ENCODE measurements at places on chromosomes 16 and 17.

GRCh38 chr17:19309701-19310100, 52.8 kb downstream of the B9D1 start:
- no peak for DNase-seq

DNA sequence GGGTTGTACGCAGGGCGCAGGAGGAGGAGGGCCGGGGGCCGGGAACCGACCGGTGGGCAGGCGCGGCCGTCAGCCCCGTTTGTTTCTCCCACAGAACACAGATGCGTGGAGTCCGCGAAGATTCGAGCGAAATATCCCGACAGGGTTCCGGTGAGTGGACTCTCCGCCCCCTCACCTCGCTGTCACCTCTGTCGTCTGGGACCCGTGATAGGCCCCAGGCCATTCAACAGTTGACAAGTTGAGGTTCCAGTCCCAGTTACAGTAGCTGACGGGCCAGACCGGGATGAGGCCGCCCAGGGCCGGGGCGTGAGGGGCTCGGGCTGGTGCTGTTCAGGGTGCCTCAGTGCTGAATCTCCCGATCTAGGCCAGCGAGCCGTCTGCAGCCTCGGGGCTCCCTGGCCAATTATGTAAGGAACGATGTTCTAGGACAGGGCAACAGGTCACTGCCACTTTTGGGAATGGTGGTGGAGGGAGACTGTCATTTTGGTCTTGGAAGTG, 628 bp downstream of the GABARAPL2 start:
- DNase-seq: no peak

- DNase-seq: no peak
These were observed 7.9 kb downstream of the FA2H start for GRCh38 chr16:74766729-74767128.

DNA sequence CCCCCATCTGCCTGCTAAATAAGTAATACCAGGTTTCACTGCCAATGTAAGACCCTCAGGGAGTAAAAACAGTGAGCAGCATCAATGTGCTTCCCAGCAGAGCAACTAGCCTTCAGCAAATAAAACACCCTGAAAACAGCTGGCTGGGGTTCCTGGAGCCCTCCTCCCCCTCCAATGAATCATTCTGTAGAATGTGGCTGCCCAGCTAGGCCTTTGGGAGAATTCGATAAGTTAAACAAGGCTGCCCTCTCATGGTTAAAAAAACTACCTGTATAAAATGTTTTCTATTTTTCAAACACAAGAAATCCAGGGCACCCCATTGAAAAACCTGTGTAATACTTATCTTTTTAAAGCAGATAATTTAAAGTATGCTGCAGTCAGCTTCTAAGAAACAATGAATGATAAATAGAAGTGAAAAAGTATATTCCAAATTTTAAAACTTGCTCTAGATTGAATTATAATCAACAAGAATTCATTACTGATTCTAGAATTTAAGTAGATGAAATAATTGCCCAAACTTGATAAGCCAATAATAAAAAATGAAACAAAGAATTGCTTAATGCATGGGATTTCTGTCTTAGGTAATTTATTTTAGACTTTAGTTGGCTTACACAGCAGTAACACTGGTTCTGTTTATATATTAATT, 9.4 kb upstream of the TOM1L1 start:
- DNase-seq: peak; percentile 83

GRCh38 chr17:1108765-1109605, 70.8 kb downstream of the ABR start:
- DNase-seq: peak; percentile 68

DNA sequence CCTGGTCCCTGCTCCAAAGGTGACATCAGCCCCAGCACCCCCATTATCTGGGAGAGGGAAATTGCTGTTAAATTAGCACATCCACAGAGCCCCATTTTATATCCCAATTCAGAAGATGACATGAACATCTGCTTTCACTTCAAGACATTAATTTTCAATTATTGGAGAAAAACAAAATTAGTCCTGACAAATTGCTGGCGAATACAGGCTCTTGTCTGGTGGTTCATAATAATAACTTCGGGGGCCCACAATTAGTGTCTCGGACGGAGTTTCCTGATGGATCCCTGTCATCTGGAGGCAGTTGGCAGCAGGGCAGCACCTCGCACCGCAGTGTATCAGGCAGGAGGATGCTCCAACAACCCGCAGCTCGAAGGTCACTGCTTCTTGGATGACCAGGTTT, 7.4 kb downstream of the ZNF423 start:
- no peak for DNase-seq

DNA sequence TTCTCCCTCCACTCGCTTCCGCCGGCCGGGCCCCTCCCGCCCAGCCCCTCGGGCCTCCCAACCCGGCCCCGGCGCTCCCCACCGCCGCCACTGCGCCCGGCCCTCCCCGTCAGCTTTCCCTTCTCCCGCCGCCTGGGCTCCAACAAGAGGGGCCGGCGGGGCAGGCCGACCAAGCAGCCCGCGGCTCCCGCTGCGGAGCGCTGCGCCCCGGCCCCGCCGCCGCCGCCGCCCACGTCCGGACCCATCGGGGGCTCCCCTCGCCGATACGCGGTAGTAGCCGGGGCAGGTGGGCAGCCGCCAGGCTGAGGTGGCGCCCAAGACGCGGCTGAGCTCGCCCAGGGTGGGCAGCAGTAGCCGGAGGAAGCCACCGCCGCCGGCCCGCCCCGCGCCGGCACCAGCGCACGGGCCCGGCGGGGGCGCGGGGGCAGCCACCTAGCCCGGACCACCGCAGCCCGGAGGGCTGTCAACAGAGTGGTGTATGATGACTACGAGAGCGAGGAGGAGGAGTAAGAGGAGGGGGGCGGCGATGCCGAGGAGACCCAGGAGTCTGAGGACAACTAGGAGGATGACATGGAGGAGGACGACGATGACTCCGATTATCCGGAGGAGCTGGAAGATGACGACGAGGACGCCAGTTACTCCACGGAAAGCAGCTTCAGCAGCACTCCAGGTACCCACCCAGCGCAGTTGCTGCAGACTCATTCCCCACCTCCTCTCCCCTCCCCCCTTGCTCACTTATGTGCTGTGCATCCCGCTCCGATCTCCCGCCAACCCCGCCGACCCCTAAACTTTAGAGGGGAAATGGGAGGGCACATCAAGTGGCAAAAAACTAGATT, 498 bp downstream of the LRRC37B start:
- DNase-seq: peak; percentile 26

DNA sequence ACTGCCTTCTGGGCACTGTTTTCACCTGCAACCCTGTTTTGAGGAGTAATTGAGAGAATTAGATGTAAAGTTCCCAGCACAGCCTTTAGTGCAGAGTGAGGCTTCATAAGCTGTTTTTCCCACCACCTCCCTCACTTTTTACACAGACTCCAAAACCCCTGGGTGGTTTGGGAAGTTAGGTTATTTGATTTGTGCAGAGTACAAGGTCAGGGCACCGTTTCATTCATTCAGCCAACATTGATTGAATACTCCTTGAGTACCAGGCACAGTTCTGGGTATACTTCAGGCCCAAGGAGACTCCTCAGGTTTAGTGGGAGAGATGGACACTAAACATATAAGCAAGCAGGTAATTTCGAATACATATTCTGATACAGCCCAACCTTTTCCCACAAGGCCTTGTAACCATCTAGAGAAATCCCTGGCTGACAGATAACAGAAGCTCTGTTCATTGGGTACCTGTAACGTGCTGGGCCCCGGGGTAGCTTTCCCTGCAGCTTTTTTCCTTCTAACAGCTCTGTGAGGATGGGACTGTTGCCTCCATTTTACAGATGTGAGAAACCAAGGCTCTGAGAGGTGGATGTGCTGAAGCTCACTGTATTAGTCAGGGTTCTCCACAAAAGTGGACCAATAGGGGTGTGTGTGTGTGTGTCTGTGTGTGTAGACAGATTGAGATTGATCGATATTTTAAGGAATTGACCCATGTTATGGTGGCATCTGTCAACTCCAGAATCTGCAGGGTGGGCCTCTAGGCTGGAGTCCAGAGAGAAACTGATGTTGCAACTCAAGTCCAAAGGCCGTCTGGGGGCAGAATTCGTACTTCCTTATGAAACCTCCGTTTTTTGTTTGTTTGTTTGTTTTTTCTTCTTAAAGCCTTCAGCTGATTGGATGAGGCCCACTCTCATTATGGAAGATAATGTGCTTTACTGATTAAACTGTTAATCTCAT, 234.7 kb downstream of the SNX29 start:
- DNase-seq: no peak

- DNase-seq: no peak
These were observed 37.6 kb upstream of the ZC3H18 start for GRCh38 chr16:88532434-88533241.

DNA sequence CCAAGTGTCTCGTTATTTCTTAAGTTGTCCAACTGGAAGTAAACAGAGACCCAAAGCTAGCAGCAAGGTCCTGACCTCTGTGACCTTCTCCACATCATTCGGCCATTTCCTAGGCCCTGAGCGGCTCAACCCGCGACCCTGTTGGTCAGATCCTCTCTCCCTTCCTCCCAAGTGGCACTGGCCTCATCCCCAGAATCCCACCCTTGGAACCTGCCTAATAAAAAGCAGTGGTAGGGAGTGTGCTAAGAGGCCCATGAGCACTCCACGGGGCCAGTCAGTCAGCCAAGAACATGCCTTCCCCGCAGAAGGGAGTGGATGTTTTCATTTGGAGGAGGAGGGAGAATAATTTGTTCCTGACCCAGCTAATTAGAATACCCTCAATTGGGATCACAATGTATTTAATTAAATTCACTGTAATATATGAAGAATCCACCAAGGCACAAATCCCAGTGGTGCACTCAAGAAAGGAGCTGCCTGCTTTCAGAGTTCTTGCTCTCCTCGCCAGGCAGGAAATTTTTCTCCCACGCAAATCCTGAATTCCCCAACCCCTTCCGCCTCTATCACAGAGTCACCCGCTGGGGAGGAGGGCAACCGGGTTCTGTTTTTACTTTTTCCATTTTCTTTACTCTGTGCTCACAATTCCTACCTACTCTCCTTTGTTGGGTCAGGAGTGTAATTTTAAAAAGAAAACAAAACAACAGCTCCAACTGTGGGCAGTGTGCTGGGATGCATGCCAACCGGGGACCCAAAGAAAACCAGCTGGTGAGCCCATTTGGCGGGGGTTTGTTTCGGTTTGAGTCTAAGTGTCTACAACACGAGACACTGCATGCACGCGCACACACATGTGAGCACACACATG, 153.4 kb downstream of the ZFHX3 start:
- peak; percentile 80 for DNase-seq

DNA sequence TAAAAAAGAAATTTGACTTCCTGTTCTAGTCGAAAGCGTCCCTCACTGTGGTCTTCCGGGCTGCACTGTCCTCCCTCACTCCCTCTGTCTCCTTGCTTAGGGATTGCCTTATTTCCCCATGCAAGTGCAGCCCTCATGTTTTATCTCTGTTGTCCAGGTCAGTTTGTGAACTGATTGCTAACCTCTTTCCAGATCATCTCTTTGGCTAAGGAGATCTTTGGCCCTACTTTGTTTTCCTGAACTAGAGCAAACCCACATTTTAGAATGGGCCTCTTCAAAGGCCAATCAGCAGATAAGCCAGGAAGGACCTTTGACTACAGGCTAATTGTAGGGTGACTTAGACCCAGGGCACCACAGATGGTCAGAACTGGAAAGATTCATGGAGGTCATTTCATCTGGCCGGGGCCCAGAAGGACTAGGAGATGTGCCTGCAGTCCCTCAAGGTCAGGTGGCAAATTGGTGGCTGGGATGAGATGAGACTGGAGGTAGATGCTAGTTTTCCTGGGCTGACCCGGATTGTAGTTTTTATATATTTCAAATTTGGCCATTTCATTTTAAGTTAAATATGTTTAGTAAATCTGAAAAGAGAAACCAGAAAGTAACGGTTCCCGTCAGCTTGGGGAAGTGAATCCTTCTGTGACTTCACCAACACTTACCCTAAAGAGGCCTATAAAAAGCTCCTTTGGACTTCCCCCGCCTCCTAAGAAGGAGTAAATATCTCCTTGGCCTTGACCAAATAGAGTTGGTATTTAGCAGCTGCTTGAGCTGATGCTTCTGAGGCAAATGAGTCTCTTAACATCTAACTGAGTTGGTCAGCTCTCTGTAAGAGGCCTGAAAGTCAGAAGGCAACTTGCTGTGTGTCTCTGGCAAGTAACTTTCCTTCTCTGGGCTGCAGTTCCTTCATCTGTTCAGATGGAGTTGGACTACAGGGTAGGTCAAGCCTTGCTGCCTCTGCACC, 6.2 kb upstream of the SLC25A19 start:
- DNase-seq: no peak

- DNase-seq: no peak
These were observed 606.9 kb upstream of the RBFOX1 start for GRCh38 chr16:6725634-6726331.

GRCh38 chr16:68798398-68798797, 44.9 kb upstream of the TANGO6 start:
- no peak for DNase-seq

DNA sequence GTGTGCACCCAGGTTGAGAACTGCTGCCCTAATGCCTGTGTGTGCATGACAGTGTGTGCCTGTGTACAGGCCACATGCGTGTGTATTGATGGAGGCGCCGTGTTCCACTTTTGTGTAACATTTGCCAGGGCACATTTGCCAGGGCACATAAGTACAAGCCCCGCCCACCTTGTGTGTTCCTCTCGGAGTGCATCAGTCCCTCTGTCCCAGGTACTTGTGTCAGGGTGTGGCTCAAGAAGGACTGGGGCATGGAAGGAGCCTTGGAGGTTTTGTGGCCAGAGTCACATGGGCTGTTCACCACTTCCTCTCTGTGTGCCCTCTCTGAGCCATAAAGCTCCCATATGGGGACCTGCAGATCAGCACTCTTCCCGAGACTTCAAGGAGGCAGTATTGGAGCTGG, 73.9 kb downstream of the MRM1 start:
- DNase-seq: no peak

DNA sequence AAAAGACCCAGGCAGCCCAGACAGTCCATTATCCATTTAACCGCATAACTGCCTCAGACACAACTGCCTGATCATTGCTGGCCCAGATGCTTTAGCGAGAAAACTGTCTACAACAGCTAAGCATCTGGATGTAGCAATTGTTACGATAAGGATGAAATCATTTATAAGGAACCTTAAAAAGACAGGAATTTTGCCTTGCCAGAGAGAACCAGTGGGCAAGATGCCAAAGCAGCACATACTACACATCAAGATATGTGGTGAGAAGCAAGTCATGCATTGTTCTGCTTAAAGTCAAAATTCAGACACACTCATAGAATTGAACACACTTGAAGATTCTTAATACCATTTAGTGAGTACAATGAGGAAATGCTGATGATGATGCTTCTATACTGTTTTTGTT, 1525.3 kb downstream of the CDH8 start:
- DNase-seq: no peak

DNA sequence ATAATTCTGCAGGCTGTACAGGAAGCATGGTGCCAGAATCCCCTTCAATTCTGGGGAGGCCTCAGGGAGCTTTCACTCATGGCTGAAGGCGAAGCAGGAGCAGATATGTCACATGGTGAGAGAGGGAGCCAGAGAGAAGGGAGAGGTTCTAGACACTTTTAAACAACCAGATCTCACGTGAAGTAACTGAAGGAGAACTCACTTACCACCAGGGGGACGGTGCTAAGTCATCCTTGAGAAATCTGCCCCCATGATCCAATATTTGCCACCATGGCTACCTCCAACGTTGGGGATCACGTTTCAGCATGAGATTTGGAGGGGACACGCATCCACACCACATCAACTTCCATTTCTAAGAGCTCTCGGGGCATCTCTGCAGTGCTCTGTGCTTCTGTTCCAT, 37.4 kb upstream of the GNA13 start:
- no peak for DNase-seq

GRCh38 chr17:1186214-1186820, 6.5 kb upstream of the ABR start:
- peak; percentile 35 for DNase-seq

GRCh38 chr17:62064029-62064790, 868 bp downstream of the MED13 start:
- DNase-seq: peak; percentile 42

- DNase-seq: no peak
These were observed 7.9 kb upstream of the RNF157 start for GRCh38 chr17:76248013-76248782.

GRCh38 chr16:79081297-79082066, 519.1 kb downstream of the MAF start:
- DNase-seq: no peak
